ENCODE measurements at places on chromosomes 5 and 9.

GRCh38 chr5:152686931-152687330, 281.9 kb upstream of the NMUR2 start:
- no peak for DNase-seq

DNA sequence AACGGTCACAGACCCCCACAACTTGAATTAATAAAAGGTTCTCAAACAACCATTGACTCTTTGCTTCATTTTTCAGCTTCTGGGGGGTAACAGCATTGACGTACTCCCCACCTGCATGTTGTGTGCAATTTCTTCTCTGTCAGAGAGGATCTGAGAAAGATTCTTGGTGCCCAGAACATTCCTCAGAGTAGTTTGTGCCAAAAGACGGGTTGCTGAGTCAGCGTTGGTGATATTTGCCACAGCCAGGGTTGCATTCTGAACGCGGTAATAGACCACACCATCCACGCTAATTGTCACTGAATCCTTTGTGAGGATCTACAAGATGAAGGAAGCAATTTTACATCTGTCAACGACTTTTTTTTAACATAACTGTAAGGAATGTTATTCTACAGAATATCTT, 21.0 kb downstream of the STOM start:
- DNase-seq, result no peak

- no peak for DNase-seq
Observed at GRCh38 chr5:103019804-103020203, 100.1 kb downstream of the GIN1 start.

DNA sequence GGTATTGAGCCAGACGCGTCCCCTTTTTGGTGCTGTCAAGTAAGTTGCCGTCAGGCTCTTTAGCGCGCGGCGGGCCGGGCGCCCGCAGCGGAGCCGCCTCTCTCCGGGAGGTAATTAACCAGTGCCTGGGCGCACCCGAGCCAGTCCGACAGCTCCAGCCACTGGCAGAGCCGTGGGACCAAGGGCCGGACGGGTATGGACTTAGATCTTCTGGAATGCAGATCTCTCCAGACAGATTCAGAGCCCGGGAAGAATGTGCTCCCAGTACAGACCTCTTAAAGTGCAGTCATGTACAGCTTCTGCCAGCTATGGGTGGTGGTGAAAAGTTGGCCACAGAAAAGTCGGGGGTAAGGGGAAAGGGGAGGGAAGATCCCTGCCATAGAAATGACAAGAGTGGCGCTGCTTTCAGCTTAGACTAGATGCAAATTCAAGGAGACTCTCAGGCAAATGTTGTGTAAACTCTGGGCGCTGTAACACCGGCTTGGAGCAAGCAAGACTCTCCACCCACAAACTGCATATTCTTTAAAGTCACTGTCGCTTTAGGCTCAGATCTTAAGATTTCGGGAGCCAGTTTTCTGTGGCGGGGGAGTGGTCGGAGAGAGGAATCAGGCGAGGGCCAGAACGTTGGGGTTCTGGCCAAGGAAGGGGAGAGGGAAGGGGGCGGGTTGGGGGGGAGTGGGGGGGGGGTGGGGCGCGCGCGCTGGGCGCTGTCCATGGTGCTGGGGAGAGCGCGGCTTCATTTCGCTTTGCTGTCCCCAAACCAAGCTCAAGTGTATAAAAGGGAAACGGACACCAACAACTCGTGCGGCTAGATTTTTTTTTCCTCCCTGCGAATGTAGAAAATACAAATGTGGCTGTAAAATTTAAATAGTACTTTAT, 29.2 kb downstream of the NR2F1 start:
- DNase-seq, result no peak

DNA sequence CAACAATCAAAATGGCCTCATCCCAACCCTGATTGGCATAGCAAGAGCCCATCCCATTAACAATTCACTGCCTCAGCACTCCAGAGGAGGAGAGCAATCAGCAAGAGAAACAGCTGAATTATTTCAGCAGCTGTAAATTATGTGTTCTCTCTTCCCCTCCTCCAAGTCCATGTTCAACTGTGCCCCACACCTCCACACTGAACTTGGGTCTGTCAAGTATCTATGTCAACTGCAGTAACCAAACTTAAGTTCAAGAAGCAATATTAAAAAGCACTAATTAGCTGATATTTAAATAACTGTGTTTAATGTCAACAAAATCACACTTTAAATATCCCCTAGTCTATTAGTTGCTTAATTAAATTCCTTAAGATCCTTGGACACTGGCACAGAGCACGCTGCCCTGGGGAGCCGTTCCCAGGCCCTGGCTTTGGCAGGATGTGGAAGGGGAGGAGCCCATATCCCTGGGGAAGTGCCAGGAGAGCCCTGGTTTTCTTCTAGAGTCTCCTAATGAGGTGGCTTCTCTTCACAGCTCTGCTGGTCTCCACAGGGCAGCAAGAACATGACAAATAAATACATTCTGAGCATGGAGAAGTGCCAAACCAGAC, 50.6 kb downstream of the SIL1 start:
- DNase-seq, result no peak

GRCh38 chr5:35363387-35363965, 133.2 kb upstream of the PRLR start:
- DNase-seq, result no peak

- DNase-seq, result no peak
Observed at GRCh38 chr5:53422539-53422938, 57.9 kb upstream of the FST start.

DNA sequence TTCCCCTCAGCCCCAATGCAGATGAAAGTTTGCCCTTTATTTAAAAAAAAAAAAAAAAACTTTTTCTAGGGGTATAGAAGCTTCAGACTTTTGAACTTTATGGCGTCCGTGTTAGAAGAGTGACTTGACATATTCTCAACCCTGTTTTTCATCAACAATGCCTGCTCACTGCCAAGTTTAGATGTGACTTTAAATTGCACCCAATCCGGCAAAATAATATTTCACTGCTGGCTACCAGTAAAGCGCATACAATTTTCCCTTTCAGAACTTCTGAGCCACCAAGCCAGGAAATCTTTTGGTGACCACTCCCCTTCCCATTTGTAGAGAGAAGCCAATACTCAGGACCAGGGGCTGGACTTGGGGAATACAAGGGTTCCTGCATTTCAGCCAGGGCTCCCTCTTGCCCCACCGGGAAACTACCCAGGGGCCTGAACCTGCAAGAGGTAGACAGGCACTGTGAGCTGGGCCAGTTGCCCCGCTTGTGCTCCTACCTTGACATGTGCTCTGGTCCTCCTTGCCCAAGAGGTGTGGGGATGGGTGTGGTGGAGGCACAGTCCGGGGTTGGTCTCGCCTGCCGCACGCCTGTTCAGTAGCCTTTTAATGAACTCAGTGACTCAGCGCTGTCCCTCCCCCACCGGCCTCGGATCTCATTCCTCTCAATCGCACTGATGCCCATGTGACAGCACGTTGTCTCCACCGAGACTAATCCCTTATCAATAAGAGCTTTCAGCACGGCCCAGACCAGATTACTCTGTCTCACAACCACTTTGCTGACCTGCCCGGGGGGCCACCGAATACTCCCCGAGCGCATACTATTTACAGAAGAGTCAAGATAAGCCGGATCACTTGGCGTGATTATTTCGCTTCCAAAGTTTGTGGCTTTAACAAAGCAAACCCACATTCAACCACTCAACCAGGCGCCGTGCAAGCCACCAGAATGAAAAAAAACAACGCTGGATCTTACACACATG, 226.4 kb downstream of the DCP2 start:
- DNase-seq, result peak; percentile 43

DNA sequence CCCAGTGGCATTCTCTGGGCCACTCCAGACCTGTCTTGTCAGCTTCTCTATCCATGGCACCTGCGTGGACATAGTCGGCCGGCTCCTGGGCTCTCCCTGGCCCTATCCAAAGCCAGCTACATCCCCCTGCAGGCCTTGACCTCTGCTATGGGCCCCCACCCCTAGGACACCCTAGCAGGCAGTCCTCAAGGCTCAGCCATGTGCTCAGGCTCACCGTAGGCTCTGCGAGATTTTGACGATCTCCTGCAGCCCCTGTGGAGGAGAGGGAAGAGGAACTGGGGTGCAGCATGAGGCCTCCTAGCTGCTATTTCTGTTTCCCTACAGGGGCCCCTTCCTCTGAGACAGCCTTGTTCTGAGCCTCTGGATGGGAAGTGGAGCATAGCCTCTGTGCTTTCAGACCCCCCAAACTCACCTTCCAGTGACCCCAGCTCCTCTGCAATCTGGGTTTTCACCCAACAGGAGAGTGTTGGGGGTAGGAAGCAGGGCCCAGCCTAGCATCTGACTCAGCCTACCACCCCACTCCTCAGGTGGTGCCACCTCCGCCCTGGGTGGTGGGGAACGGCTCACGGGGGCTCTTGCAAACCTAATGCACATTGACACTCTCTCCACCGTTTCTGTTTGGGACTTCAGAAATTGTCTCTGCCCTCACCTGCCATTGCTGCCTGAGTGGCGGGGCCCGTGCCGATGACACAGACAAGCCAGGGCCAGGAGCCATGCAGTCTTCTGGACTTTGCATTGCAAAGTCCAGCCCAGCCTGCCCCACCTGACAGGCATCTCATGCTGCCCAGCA, 36.7 kb downstream of the HRH2 start:
- no peak for DNase-seq

GRCh38 chr5:56350597-56351170, 117.6 kb upstream of the ANKRD55 start:
- DNase-seq, result no peak

DNA sequence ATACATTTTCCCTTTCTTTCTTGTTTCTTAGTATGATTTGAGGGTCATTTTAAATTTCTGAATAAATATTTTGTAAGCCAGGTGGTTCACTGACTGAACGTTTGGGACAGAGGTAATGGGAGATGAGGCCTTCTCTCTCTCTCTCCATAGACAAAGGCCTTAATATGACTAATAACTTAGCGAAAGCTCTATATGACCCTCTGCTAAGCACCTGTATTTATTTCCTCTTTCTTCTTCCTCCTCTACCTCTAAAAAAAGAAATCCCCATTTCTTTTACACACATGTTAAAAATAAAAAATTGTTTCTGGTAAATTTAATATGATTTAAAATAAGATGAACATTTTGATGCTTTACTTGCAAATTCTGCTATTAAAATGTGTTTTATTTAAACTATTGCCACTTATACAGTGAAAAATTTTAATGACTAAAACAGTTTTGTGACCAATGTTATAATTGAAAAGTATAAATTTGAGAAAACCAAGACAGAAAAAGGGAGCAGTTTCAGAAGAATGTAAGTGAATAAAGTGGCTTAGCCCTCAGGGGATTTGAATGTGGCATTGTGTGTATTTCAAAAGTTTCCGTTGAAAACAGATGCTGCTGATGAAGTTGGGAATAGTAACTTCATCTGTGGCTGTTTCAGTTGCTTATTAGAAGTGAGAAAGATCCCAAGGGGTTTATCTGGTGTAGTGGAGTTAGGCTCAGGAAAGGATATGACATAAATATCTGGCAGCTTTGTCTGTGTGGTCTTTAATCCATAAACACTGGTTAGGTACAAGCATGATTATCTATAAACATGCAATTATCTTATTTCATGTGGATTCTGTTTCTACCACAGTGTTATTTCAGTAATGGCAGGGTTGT, 128.6 kb upstream of the GRHPR start:
- DNase-seq, result no peak

DNA sequence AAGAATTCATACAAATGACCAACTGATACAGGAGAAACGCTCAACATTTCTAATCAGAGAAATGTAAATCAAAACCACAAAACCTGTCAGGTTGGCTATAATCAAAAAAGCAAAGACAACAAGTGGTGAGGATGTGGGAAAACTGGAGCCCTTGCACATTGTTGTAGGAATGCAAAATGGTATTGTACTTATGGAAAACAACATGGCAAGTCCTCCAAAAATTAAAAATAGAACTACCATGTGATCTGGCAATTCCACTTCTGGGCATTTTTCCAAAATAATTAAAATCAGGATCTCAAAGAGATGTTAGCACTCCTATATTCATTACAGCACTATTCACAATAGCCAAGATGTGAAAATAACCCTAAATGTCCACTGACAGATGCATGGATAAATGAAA, 76.1 kb downstream of the FNIP1 start:
- no peak for DNase-seq

Measured in NCI-H524 treated with DMSO at 0.1 percent for 48 hours (cell line).